ENCODE measurements at places on chromosomes 5 and 9.

- DNase-seq, result no peak
Measured at GRCh38 chr9:134168757-134169550, 4.6 kb upstream of the RNU6ATAC start.

GRCh38 chr9:105073147-105073546 lies 145.2 kb upstream of the ABCA1 start:
- DNase-seq, result no peak

- peak; percentile 82 for DNase-seq
Measured at GRCh38 chr9:27528076-27528885, 1.3 kb downstream of the MOB3B start.

DNA sequence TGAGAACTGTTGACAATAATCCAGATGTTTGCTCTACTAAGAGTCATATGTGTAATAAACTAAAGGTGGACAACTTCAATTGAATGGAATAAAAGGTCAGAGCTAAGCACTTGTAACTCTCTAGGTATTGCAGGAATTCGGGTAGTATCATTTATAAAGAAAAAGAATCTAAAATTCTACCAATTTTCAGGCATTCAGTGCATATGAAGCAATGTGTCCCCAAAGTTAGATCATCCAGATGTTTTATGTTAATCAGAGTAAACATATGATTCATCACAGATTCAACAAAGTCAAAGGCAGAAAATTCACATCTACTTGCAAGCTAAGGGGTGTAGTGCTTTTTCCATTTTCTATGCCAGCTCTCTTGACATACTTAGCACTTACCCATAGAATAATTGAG lies 477.1 kb downstream of the PDE4D start:
- no peak for DNase-seq

- no peak for DNase-seq
Measured at GRCh38 chr9:84374516-84374915, 34.0 kb upstream of the SLC28A3 start.

DNA sequence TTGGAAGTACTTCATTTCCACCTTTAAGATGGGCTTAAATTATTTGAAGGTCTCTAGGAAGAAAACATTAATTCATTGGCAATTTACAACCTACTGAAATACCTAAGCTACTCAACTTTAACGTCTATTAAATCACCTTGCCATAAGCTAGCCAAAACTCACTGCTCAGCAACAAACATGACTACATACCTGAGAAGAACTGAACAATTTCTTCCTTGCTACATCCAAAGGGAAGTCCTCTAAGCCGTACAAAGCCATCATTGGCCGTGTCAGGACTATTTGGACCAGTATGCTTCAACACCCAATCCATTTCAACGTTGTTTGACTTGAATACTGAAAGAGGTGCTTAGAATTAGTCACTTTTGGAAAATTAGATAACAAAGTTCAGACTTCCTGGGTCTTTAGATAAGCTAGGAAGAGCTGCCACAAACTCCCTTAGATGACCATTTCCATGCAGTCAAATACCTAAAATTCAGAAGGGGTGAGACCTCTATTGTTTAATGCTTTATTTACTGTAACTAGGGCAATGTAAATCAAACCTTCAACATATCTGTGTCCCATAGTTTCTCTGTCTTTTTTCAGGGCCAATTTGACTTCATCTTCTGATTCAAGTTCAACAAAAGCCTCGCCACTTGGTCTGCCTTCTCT lies 2.6 kb downstream of the HNRNPH1 start:
- DNase-seq, result no peak

GRCh38 chr9:68904454-68904853 lies 109.5 kb downstream of the PRKACG start:
- no peak for DNase-seq

GRCh38 chr5:151082282-151082902 lies 1.6 kb upstream of the TNIP1 start:
- DNase-seq, result no peak

DNA sequence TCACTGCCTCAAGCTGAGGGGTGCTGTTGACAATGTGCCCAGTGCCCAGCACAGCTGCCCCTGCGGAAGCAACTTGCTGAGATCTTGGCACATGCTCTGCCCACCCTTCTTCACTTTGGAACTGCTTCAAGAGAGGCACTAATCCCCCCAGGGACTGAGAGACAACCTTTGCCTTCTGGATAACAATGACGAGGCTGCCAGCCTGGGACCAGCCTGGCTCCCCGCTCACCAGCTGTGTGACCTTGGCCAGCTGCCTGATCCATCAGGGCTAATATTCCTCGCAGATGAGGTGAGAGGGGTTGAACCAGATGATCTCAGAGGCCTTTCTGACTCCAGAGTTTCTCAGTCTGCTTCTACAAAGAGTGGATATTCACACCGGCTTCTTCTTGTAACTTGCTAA lies 81.0 kb downstream of the SHB start:
- DNase-seq, result no peak

DNA sequence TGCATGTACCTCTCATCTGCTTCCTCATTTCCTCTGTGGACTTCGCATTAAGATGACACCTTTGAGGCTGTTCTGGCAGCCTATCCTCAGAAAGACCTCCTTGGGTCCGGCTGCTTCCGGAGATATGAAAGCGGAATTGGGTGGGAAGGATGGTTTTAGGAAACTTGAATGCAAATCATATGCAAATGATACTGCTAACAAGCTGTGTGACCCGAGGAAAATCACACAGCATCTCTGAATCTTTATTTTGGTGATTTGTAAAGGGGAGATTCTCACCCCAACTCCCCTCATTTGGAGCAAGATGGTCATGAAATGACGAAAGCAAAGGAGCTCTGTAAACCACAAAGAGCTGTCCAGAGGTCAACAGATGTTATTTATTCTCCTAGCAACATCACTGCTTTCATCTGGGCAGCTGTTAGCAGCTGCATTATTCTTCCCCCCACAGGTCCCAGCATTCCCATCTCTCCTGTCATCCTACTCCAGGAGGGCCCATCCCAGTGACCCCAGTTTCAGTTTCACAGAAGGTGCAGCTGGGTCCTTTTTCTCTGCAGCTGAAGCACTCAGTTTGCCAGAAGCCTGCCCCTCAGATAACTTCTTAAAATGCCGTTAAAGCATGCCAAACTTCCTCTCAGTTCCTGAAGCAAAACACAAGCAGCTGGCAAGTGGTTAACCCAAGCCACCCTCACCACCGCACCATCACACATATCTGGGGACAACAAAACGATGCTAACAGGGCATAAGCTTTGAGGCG lies 269.5 kb downstream of the SEC61B start:
- DNase-seq, result peak; percentile 40

GRCh38 chr5:178699681-178700253 lies 30.7 kb downstream of the ZNF354A start:
- DNase-seq, result no peak

DNA sequence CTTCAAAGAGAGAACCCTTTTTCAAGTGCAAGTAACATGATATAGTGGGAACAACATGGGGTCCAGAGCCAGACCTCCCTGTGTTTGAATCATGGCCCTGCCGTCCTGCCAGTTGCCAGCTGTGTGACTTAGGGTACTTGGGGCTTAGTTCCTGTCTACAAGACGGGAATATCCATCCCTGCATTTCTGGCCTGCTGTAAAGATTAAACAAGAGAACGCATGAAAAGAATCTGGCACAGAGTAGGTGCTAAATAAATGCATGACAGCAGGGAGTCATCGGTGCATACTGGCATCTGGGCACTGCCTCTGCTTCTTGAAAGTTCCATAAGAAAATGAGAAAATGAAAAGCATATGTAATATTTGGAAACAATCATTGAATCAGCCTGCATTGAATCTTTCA lies 77.8 kb upstream of the PRRC1 start:
- no peak for DNase-seq

GRCh38 chr5:80372780-80373179 lies 35.1 kb upstream of the ZFYVE16 start:
- DNase-seq, result no peak

DNA sequence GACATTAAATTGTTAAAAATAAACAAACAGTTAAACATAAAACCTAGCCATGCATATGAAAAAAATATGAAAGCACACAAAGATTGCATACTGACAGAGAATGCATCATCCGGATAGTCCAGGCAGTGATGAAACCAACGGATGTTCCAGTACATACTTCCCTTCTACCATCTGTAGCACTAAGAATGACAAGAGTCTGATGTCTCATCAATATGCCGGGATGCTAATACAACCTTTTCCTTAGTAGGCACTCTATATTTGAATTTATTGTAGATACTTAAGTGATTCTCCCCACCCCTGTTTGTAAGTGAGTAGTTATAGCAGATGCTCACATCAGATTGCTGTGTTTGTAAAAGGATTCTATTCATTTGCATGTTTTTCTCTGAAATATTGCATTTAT lies 571.2 kb upstream of the WWC1 start:
- no peak for DNase-seq

- DNase-seq, result no peak
Measured at GRCh38 chr5:89080467-89081116, 197.6 kb upstream of the MEF2C start.

- DNase-seq, result no peak
Measured at GRCh38 chr5:11619339-11620024, 284.8 kb downstream of the CTNND2 start.

DNA sequence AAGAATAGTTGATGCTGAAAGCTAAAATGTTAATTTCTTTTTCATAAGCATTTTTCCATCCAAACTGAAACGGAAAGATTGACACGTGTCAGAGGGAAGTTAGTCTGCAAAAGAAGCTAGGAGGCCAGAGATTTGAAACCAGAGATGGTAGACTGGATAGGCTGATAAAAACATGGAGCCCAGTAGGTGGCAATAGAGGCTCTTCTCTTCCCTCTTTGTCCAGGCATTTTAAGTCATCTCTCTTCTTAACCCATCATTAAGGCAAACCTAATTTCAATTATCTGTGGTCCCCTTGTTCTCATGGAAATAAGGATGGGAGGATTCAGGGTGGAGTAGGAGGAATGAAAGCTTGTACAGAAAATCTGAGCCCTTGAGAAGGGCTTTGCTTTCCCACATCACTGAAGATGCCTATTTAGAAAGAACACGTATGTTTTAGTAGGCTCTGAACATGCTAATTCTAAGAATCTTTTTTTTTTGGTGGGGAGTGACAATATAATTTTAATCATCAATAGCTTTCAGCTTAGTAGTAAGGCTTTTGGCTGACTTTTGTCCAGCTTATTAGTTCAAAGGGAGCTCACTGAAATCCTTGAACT lies 66.6 kb downstream of the ZNF474 start:
- peak; percentile 35 for DNase-seq

- DNase-seq, result no peak
Measured at GRCh38 chr9:138096519-138096845, 218.9 kb downstream of the CACNA1B start.

- no peak for DNase-seq
Measured at GRCh38 chr9:131447148-131447547, 53.3 kb downstream of the PRRC2B start.

- DNase-seq, result peak; percentile 1
Measured at GRCh38 chr5:11075035-11075805, 314.2 kb upstream of the DAP start.

DNA sequence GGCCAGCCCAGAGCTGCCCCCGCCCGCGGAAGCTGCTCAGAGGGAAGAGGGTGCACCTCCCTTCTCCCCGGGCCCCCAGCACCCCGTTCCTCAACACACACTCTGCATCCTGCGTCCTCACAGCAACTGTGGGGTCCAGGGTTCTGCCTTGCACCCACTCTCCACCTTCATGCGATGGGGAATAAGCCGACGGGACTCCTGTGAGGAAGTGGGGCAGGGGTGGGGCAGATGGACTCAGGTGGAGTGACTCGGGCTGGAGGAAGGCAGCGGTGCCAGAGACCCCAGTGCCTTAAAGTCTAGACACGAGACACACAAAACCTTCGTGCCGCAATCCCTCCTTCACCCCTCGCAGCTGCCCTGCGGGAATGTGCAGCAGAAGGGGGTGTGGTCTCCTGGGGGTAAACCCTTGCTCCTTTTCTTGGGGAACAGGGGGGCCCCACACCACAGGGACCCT lies 8.6 kb downstream of the BRD3 start:
- no peak for DNase-seq

- DNase-seq, result peak; percentile 41
Measured at GRCh38 chr5:127358740-127359139, 68.1 kb downstream of the MEGF10 start.

DNA sequence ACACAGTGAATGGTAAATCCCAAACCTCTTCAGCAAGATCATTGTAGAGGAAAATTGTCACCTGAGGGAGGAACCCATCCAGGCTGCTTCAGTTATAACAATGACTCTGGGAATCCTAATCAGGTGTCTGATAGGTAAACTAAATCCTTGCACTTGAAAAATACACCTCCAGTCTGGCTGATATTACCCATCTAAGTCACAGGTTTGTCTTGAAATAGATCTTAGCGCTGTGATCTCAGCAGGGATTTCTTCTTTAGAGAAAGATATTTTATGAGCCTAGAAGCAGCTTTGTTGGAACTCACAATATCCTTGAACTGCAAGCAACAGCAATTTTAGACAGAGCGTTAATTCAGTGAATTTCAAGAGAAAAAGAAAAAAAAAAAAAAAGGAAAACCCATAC lies 149.7 kb downstream of the SGCD start:
- no peak for DNase-seq

GRCh38 chr5:134148986-134149539 lies 27.7 kb downstream of the SKP1 start:
- no peak for DNase-seq

GRCh38 chr9:93899609-93900435 lies 55.3 kb downstream of the BARX1 start:
- DNase-seq, result no peak

DNA sequence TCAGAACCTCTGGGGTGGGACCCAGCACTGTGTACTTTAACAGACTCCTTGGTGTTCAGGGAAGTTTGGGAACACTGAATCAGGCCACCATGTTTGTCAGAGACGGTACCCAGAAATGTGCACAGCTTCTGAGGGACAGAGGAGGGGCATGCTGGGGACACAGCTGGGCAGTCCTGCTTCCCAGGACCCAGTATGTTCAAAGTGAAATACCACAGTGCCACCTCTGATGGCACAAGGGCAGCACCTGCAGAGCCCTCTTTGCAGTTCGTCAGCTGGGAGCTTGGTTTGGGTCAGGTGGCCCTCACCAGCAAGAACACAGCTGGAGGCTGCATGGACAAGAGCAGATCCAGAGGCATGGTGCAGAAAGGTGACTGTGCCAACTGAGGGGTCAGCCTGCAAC lies 51.2 kb downstream of the NDST1 start:
- no peak for DNase-seq

DNA sequence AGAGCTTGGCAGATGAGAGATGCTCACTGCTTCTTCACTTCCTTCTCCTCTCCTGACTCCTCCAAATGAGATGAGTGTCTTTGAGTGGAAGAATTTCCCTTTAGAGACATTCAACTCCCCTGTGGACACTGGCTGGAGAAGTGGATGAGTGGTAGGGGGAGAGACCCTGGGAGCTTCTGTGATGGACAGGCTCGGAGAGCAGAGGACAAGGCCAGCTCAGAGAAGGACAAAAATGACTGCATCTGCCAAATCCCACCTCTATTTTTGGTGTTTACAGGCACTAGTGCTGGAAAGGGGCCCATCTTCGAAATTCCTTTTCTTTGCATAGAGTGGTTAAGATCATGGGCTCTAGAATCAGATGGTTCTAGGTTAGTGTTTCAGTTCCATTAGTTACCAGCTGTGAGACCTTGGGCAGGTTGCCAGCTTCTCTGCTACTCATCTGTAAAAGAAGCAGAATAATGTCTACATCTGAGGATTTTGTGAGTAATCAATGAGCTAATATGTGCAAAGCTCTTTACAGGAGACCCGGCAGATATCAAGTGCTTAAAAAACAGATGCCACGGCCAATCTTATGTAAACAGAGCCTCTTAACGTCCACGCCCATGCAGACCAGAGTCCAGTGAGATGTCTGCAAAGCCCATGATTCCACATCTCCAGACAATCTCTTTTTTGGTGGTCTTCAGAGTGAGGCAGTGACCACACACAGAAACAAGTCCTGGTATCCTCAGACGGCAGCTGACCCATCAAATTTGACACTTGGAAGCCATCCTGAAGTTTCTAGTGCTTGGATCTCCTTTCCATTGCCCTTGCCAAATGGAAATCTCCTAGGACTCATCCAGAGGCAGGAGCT lies 13.6 kb upstream of the COL27A1 start:
- no peak for DNase-seq
